ENCODE measurements at places on chromosomes 11 and 22. TPM values are rescaled to one million over a fixed set of nuclear protein-coding genes. Genes with fewer than 3 reads are reported as not detected.

The LRRC56 gene
- 1.3 TPM for total RNA-seq

The WEE1 gene
- 41.3 TPM for total RNA-seq

The METTL15 gene
- total RNA-seq, result 16.3 TPM

The NOX4 gene
- total RNA-seq, result 91.9 TPM

The GLYAT gene
- total RNA-seq, result not detected

DNA sequence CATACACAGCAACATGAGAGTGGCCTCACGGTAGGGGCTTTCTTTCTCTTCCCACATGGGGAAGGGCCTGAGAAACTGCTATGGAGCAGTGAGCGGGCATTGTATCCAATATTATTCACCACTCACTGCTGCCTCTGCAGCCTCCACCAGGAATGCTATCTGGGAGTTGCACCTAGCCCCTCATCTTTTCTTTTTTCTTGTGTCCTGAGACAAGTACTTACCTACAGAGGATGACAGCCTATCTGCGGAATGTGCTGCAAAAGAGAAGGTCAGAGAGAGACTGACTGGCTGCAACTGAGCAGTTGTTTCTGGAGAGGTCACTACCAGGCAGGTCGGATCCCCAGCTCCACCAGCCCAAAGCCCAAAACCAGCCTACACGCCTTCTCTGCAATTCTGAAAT is 52.1 kb upstream of the HTATIP2 start:
- no peak overlapping the region for H3K4me3 ChIP-seq
- H3K27ac ChIP-seq, result no peak overlapping the region
- H3K27me3 ChIP-seq, result no peaks in the 10 kb centered on the region
- H3K36me3 ChIP-seq, result no peaks in the 10 kb centered on the region

- DNase-seq, result no peak
- H3K27ac ChIP-seq, result no peak overlapping the region
- H3K36me3 ChIP-seq, result no peaks in the 10 kb centered on the region
- H3K27me3 ChIP-seq, result no peaks in the 10 kb centered on the region
- H3K4me1 ChIP-seq, result no peaks in the 10 kb centered on the region
These were observed 9.7 kb downstream of the MRTFA start for GRCh38 chr22:40626851-40627250.

DNA sequence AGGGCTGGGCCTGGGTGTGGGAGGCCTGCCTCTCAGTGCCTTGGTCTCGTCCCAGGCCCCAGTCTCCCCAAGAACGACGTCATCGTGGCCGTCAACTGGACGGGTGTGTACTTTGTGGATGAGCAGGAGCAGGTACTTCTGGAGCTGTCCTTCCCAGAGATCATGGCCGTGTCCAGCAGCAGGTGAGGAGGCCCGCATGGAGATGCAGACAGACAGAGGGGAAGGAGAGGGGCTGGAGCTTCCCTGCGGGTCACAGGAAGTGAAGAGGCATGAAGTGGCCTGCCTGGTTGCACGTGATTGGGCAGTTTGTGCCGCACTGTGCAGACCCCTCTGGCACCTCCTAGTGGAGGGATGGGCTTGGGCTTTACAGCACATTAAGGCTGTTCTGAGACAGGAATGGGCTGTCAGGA is 70.4 kb downstream of the MYO7A start:
- H3K36me3 ChIP-seq, result no peaks in the 10 kb centered on the region
- no peak overlapping the region for H3K27ac ChIP-seq
- H3K4me1 ChIP-seq, result no peaks in the 10 kb centered on the region
- H3K4me3 ChIP-seq, result no peak overlapping the region

DNA sequence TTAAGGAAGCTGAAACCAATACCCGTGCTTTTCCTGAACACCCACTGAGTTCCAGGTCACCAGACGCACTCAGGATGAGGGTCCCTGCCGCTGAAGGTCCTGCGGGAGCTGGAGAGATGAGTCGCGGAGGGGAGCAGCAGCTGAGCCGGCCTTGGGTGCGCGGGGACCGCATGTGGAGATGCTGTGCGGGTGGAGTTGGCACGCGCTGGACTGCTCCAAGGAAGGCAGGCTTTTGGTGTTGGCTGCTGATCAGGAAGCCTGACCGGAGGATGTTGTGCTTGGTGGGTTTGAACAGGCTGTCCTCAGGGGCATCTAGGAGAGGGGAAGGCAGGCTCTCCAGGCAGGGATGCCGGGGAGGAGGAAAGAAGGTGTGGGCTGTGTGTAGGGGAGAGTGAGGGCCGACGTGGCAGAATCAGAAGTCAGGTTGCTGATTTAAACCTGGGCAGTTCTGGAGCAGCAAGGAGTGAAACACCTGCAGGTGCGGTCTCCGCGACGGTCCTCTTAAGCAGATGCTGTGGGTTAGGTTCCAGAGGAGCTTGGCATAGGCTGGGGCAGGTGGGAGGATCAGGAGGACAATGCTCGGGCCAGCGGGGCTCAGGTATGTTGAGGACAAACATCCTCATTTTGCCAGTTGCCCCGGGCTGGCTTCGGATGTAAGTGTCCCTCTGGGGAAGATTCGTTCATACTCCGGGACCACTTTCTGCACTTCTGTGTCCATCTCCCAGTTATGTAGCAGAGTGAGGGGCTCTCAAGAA is 197.5 kb upstream of the B3GAT1 start:
- DNase-seq, result no peak
- H3K27ac ChIP-seq, result no peak overlapping the region
- H3K4me3 ChIP-seq, result no peak overlapping the region
- H3K4me1 ChIP-seq, result no peaks in the 10 kb centered on the region

DNA sequence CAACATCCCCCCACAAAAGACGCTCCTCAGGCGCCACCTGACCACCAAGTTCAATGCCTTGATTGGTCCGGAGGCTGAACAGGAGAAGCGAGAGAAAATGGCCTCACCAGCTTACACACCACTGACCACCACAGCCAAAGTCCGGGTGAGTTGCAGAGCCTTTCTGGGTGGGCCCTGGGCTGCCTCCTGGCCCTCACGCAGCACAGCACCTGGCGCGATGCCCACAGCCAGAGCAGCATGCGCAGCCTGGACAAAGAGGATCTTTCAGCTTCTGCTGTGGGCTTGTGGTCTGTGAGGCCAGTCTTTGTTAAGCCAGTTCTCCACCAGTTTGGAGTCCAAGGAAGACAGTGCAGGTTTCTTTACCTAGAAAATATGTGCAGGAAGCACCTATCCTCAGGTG is 21.6 kb downstream of the CYB5R2 start:
- peaks cover 21% of the 10 kb centered on the region for H3K36me3 ChIP-seq
- no peak for DNase-seq
- no peaks in the 10 kb centered on the region for H3K27me3 ChIP-seq
- H3K27ac ChIP-seq, result no peak overlapping the region

DNA sequence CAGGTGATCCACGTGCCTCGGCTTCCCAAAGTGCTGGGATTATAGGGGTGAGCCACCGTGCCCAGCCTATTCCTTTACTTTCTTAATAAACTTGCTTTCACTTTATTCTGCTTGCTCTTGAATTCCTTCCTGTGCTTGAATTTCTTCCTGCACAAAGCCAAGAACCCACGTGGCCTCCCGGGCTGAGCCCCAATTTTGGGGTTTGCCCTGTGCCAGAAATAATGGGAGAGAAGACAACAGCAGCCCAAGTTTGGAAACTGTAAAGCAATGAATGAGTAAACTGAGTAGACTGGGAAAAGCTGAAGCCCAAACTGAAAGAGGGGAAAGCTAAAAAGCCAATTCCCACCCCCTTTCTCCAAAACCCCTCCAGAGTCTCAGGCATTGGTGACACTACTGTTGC is 136.4 kb downstream of the NECTIN1 start:
- H3K27me3 ChIP-seq, result no peaks in the 10 kb centered on the region
- DNase-seq, result peak; percentile 75
- H3K27ac ChIP-seq, result no peak overlapping the region
- H3K36me3 ChIP-seq, result no peaks in the 10 kb centered on the region
- no peaks in the 10 kb centered on the region for H3K4me1 ChIP-seq
- H3K4me3 ChIP-seq, result no peak overlapping the region

DNA sequence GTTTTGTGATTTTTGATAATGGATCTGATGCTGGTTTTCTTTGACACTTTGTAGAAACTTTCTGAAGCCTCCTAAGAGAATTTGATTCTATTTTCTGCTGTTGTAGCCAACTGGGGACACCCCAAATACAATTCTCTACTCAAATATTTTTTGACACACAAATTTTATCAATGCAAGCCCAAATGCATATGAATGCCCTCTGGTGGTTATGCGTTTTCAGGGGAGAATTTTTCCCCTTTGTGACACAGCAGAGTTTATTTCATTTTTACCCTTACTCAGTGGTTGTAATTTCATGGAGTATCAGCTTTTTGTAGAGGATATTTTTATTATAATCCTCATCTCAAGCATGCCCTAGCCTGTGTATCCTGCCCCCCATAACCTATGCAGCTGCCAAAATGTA is 44.7 kb upstream of the MTMR2 start:
- no peaks in the 10 kb centered on the region for H3K4me1 ChIP-seq
- H3K27me3 ChIP-seq, result no peaks in the 10 kb centered on the region
- DNase-seq, result no peak
- H3K27ac ChIP-seq, result no peak overlapping the region

GRCh38 chr11:72762641-72763304 is 10.6 kb upstream of the ARAP1 start:
- no peak overlapping the region for H3K4me3 ChIP-seq
- no peaks in the 10 kb centered on the region for H3K36me3 ChIP-seq
- H3K27ac ChIP-seq, result no peak overlapping the region
- no peak for DNase-seq

DNA sequence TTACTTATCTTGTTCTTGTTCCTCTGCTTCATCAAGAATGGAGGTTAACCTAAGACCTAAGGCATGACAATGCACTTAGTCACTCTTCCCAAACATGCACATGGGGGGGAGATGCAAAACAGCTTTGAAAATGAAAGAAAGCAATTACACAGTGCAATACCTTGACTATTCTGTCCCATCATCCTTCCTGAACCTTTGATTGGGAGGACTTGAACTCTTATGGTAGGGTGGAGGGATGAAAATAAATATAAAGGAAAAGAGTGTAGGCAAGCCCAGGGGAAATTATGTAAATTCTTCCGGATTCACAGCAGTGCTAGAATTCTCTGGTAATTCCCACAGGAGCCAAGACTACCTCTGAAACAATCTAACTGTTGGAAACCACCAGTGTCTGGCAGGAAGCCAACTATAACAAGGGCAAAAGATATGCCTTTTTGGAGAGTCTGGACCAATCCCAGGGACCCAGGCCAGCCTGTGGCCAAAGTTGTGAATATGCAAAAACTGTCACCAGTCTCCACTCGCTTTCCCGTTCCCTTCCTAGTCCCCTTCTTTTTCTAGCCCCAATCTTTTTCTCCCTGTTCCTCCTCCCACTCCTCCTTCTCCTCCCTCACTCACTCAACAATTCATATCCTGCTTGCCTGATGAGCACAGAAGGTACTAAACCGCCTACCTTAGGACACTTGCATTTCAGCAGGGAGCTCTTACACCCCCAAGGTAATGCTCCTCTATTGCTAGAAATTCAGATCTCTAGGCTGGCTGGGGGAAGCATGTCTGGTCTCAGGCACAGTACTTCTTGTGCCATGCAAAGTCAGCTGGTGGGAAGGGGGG is 2.5 kb upstream of the RCN1 start:
- no peaks in the 10 kb centered on the region for H3K36me3 ChIP-seq
- DNase-seq, result peak; percentile 86
- no peaks in the 10 kb centered on the region for H3K27me3 ChIP-seq
- H3K27ac ChIP-seq, result peak overlapping the region; percentile 95
- no peaks in the 10 kb centered on the region for H3K4me1 ChIP-seq
- no peak overlapping the region for H3K4me3 ChIP-seq

GRCh38 chr11:78399136-78399535 is 18.5 kb downstream of the GAB2 start:
- no peak overlapping the region for H3K27ac ChIP-seq
- H3K27me3 ChIP-seq, result no peaks in the 10 kb centered on the region
- no peak overlapping the region for H3K4me3 ChIP-seq

DNA sequence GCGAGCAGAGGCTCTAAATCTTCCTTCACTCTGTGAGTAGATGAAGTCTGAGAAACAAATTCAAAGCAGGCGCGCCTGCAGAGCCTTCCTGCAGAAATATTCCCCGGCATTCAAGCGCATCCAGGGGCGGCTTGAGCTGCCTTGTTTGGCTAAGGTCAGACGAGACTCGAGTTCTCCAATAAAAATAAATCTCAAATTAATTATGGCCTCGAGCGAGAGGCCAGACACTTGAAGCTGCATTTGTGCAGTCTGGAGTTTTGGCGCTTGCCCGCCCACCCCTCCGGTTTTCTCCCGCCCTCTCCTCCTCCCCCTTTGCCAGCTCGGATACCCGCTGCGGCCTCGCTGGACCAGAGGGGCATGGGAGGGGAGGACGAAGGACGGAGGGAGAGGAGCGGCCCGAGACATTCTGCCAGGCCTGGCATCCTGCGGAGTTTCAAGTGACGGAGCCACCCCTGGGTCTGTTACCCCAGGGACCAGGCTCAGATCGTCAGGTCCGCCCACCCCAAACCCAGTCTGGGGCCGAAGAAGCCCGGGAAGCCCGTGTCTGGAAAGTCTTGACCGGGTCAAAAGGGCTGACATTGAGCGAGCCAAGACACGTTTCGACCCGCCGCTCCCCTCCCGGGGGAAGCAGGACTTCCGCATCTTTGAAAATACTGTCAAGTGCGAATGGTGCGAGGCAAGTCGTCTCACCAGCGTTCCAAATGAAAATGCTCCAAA is 3.8 kb upstream of the FLI1 start:
- H3K4me3 ChIP-seq, result no peak overlapping the region
- H3K36me3 ChIP-seq, result no peaks in the 10 kb centered on the region
- peak; percentile 55 for DNase-seq
- no peaks in the 10 kb centered on the region for H3K27me3 ChIP-seq

GRCh38 chr11:44529895-44530412 is 35.5 kb upstream of the CD82 start:
- H3K4me1 ChIP-seq, result no peaks in the 10 kb centered on the region
- H3K4me3 ChIP-seq, result no peak overlapping the region
- H3K36me3 ChIP-seq, result no peaks in the 10 kb centered on the region
- no peak overlapping the region for H3K27ac ChIP-seq
- no peaks in the 10 kb centered on the region for H3K27me3 ChIP-seq
- DNase-seq, result no peak

DNA sequence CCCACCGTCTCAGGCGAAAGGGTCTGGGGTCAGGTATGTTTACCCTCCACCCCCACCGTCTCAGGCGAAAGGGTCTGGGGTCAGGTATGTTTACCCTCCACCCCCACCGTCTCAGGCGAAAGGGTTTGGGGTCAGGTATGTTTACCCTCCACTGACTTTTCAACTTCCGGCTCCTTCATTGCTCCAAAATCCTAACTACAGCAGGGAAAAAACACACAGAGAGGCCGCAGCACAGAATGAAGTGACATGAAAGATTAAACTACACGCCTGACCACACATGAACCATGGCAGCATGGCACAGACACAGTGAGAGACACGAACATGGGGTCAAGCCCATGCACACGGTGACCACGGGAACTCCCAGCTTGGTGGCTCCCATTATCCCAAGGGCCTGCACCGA is 634.9 kb upstream of the B3GAT1 start:
- H3K36me3 ChIP-seq, result no peaks in the 10 kb centered on the region
- H3K27me3 ChIP-seq, result no peaks in the 10 kb centered on the region
- no peak for DNase-seq

- no peaks in the 10 kb centered on the region for H3K4me1 ChIP-seq
- H3K27ac ChIP-seq, result no peak overlapping the region
- no peak for DNase-seq
- H3K36me3 ChIP-seq, result no peaks in the 10 kb centered on the region
- no peaks in the 10 kb centered on the region for H3K27me3 ChIP-seq
- H3K4me3 ChIP-seq, result no peak overlapping the region
These were observed 59.8 kb upstream of the CD82 start for GRCh38 chr11:44505581-44506054.

- no peak overlapping the region for H3K4me3 ChIP-seq
- no peak for DNase-seq
- H3K4me1 ChIP-seq, result no peaks in the 10 kb centered on the region
- H3K27me3 ChIP-seq, result no peaks in the 10 kb centered on the region
- no peak overlapping the region for H3K27ac ChIP-seq
These were observed 17.2 kb downstream of the PPFIBP2 start for GRCh38 chr11:7531011-7531410.

All from aorta (tissue), 5 donors.